ENCODE measurements at places on chromosomes 1 and 21.

DNA sequence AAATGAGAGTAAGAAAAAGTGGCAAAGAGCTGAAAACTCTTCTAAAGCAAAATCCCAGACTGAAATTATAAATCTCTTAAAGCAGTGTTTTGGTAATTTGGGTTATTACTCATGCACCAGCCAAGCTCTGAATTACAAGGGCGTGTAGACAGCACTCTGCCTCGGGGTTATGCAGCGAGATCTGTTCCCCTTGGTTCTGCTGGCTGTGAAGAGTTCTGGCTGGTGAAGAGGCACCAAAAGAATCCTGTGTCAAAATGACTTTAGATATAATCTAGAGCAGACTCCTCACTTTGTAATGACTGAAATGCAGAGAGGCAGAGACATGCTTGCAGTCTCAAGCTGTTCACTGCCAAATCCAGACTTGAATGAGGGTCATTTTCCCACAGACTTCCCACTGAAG is 461.8 kb upstream of the CXADR start:
- no peak for DNase-seq

DNA sequence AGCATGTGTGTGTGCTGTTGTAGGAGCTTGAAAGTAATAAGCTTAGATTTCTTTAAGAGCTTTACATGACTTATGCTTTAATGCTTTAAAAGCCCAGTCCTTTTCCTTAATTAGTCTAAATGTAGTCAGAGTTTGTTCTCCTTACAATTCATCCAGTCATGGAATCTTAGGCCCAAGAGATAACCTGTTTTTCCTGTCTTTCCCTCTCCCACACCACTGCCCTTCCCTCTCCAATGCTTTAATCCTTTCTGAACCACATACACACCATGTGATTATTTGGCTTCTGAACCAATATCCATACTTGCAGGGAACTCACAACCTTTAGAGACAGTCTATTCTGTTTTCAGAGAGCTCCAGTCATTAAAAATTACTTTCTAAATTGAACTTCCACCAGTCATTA is 37.6 kb downstream of the ALG6 start:
- no peak for DNase-seq

DNA sequence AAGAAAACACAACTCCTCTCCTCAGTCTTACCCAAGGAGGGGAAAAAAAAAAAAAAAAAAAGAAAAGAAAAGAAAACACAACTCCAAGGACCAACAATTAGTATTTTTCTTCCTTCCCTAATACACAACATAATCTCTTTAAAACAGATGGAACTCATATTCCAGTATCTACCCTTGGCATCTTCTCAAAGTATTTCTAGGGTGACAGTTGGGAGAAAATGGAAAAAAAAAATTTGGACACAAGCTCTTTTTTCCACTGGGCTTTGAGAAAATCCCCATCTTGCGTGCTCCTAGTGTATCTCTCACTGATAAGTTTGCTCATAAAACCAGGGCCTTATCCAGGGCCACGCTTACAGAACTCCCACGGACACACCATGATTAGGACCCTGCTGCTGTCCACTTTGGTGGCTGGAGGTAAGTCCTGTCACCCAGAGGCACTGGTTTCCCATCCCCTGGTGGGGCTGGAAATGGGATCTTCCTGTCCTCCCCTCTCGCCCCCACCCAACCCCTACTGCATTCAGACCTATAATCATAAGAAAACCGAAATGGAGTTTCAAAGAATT is at the start of gene CELA2B:
Gene CELA2B (plus strand): TSS at position 353 of the 563 bp plus-strand sequence. CDS start 22 bp downstream, at position 375.
- DNase-seq, result no peak

GRCh38 chr1:216820345-216820744 is 97.1 kb upstream of the ESRRG start:
- no peak for DNase-seq

GRCh38 chr1:154994591-154994990 is 1.2 kb downstream of the LENEP start:
- DNase-seq, result no peak

DNA sequence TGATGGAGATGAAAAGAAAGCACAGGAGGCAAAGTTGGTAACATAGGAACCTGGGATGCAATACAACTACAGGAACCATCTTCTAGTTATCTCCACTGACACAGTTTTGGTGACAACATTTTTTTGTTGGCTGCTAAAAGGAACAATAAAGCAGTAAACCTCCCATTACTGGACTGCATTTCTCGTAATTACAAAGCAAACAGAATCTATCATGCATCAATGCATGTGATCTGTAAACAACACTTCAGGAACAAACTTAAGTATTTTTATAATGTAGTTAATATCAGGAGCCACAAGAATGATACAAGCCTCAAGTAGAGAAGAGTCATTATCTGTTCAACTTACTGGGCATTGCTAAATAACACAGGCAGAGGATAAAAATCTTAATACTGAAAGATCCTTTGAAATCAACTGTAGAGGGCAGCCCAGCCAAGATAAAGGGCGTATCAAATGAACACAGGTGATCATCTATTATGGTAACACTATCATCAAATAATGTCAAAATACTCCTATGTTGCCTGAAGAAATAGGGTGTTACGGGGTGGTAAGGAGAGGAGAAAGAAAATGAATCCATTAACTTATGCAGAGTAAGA is 193.3 kb downstream of the EIF4G3 start:
- no peak for DNase-seq

GRCh38 chr1:150321826-150322166 is 463 bp downstream of the PRPF3 start:
- no peak for DNase-seq

Data from bone marrow (tissue), 2 donors.